SK-N-SH (cell line): ENCODE measurements at places on chromosomes 6 and 20.
A peak's percentile ranks its signal among the peaks of the same experiment; 100 is the strongest.

GRCh38 chr6:26270486-26270861, 94.5 kb upstream of the BTN3A2 start:
- DNase-seq = no peak

- DNase-seq = peak; percentile 26
Measured at GRCh38 chr20:37347891-37348791, 2.2 kb downstream of the SRC start.

- no peak for DNase-seq
Measured at GRCh38 chr6:164507206-164507940, 802.0 kb downstream of the C6orf118 start.

- DNase-seq = no peak
Measured at GRCh38 chr6:28551891-28552666, 26.4 kb downstream of the GPX5 start.

DNA sequence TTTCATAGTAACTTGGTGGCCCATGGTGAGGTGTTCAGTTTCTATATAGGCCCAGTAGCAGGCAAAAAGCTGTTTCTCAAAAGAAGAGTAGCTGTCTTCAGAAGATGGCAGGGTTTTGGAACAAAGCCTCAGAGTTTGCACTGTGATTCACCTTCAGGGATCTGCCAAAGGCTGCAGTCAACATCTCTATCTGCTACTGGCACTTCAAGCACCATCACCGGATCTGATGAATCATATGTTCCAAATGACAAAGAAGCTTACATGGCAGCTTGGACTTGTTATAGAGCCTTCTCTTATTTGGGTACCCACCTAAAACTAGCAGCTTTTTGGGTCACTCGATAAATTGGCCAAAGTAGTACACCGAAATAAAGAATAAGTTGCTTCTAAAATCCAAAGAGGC, 39.5 kb downstream of the PKIB start:
- no peak for DNase-seq

DNA sequence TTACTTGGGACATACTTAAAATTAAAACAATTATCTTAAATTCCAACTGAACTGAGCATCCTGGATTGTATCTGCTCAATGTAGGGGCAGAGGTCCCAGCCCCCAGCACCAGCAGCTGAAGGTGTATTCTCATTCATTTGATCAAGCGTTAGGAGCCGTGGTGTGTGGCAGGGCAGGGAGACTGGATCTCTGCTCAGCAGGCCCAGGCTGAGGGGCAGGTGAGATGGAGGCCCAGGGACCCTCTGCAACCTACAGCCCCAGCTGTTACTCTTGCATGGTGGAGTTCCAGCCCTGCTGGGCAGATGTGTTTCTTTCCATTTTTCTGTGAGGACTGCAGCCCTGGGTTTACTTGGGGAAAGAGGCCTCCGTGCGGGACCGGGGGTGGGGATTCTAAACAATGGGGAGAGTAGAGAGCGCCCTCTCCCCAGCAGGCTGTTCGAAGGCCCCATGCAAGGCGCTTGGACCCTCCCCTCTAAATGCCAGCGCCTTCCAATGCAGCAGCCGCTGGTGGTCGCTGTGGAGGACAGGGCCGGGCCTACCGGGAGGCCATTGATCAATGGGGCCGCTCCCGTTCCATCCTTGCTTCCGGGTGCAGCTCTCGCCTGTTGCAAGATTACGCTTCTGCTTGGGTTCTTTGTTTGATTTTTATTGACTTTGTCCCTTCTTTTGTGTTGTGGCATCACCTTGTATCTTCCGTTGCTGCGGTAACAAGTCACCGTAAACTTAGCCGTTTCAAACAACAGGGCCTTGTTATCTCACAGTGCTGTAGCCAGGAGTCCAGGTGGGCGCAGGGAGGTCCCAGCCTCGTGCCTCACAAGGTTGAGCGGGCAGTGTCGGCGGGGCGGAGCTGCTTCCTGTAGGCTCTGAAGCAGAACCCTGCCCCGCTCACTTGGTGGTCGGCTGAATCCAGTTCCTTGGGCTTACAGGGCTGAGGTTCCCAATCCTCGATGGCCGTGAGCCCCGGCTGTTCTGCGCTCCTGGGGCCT, 134.8 kb upstream of the PHACTR3 start:
- no peak for DNase-seq

GRCh38 chr6:102501615-102502014, 1108.1 kb downstream of the GRIK2 start:
- no peak for DNase-seq

DNA sequence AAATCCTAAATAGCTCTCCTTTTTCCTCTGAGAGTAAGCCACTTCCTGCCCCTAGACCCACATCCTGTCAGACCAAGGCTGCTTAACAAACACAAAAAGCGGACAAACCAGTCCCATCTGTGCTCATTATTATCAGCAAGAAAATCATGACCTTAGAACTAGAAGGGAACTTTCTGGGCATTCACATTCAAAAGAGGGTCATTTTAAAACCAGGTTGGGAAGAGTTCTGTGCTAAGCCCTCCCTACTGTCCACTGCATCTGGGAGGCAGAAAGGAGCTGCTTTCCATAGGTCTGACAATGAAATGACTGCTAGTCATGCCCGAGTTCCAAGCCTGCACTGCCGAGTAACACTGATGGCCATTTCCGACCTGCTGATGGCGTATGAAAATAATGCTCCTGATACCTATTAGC, 15.4 kb downstream of the EZR start:
- no peak for DNase-seq

- no peak for DNase-seq
Measured at GRCh38 chr6:110217266-110217665, 37.0 kb downstream of the CDC40 start.

DNA sequence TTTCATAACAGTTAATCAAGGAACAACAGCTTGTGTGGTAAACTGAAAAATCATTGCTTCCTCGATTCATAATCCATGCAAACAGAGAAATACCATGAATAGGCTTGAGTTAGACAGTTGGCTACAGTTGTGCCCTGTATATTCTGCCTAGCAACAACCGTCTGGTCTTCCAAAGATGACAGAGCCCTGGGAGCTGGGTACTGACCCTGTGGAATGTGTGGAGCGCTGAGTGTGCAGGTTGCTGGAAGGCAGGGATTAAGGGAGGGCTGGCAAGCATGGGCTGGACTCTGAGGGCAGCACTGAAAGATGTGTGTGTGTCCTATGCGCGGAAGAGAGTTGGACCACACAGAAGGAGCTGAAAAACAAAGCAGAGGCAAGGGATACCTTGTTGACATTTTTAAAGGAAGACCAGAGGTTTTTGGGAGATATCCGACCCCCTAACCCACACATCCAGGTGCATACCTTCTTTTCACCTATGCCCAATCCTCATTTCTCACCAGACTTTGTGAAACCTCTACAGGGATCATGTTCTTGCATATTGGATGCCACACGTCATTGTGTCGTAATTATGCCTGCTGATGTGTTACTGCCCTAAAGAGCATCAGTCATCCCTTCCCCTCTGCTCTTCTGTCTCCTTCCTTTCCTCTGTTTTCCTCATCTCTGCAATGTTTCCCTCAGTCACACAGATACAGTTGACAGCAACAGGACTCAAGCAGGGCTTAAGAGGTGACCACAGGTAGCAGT, 58.2 kb upstream of the VGLL2 start:
- DNase-seq = no peak

DNA sequence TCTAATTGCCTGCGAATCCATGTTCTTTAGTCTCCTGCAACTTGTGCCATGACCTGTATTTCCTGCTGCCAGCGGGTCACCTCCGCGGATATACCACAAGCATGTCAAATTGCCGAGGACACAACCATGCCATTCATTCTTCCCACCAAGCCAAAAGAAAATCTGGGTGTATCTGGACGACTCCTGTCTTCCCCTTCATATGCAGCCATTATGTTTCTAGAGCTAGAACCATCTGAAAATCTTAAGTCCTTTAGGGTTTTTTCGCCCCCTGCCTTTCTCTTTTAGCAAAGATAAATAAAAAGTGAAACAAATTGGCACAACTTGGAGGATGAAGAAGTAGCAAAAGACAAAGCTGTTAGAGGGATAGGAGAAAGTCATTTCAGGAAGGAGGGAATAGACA, 242.6 kb downstream of the ARID1B start:
- no peak for DNase-seq
